Bronchial smooth muscle cell (primary cell): ENCODE measurements at places on chromosomes 5 and 9. TPM values are rescaled to one million over a fixed set of nuclear protein-coding genes. Genes with fewer than 3 reads are reported as not detected.

Gene MCIDAS
- total RNA-seq, result not detected in 2 replicates

Gene FOXI1
- total RNA-seq, result not detected in 2 replicates

Gene MLANA
- not detected in 2 replicates for total RNA-seq

Gene DAB2IP
- 4.4 and 11.1 TPM in 2 replicates for total RNA-seq

Gene AGTPBP1
- 7.4 and 11.0 TPM in 2 replicates for total RNA-seq

Gene SUB1
- total RNA-seq, result 123 and 177 TPM in 2 replicates

Gene SAXO1
- total RNA-seq, result 0.09 and 0.16 TPM in 2 replicates

Gene C9orf50
- total RNA-seq, result under 0.01 TPM in 2 replicates

Gene CDH6
- 62.3 and 85.1 TPM in 2 replicates for total RNA-seq
